ENCODE measurements at places on chromosomes 7 and 10.
A peak's percentile ranks its signal among the peaks of the same experiment; 100 is the strongest.

- no peak for DNase-seq
Measured at GRCh38 chr10:64977915-64978314, 1456.7 kb downstream of the REEP3 start.

- DNase-seq = no peak
Measured at GRCh38 chr10:33952692-33953360, 618.4 kb upstream of the NRP1 start.

- DNase-seq = peak; percentile 79
Measured at GRCh38 chr10:14601872-14602725, 172.6 kb downstream of the FAM107B start.

- DNase-seq = no peak
Measured at GRCh38 chr7:127208351-127208750, 44.4 kb downstream of the GRM8 start.

DNA sequence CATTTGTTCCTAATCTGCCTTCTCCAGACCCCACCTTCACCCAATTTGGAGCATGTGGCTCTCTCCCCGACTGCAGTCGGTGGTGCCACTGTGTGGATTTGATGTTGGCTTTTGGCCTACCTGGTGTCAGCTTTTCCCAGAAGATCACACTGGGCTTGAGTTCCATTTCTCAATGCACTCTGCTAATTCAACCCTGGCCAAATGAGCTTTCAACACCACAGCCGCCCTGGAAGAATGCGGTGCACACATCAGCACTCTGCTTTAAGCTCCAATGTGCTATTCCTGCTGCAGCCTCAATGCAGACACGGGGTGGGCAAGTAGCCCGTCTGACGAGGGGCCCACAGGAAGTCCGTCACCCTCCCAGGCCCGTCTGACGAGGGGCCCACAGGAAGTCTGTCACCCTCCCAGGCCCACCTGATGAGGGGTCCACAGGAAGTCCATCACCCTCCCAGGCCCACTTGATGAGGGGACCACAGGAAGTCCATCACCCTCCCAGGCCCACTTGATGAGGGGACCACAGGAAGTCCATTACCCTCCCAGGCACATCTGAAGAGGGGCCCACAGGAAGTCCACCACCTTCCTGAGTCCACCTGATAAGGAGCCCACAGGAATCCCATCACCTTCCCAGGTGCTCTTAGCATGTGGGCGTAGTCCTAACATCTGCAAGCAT is 64.4 kb downstream of the ASB13 start:
- DNase-seq = no peak

DNA sequence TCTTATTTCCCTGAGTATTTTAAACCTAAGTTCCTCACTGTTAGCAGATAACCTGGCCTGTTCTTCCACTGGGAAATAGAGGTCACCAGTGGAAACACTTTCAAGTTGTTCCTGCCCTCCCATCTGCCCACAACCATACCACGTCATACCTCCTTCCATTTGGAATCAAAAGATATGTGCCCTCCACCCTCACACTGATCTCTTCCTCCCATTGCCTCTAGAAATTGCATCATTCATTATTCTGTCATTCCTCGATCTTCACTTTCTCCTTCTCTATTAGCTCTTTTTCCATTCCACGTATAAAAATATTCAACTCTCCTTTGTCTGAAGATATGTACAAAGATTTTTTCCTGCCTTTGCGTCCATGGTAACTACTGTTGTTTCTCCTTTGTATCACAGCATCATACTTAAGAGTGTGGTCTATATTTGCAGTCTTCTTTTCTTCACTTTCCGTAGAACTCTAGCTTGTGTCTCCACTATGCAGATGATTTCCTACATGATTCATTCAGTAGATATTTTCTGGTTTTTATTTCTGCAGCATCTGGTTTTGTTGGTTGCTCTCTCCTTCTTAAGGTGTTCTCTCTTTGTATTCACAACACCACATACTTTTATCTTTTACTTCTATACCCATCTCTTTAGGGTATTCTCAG is 312.3 kb downstream of the REEP3 start:
- DNase-seq = no peak

GRCh38 chr10:13182424-13182823 is 21.1 kb downstream of the MCM10 start:
- DNase-seq = no peak

DNA sequence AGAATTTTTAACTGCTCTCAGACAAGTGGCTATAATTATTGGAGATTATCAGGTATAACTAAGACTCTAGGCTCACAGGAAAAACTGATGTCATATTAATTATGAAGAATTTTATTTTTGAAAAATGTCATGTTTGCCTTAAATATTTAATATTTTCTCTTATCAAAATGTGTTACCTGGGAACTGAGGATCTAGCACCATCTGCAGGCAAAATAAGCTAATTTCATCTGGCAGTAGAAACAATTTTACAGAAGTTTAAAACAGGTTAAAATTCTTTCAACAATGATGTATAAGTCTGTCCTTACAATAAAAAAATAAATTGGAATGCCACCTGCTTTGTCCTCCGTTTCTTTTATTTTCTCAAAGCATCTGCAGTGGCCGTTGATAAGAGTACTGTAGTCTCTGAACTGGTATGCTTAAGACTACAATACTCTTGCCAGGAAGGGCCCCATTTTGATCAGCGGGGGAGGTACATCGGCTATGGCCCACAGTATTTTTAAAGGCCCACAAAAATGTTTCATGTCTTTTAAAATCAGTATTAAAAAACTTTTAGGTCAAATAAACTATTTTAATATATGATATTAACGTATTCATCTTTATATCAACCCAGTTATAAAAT is 81.3 kb downstream of the VWDE start:
- peak; percentile 28 for DNase-seq

GRCh38 chr10:36367362-36367761 is 725.3 kb upstream of the FZD8 start:
- no peak for DNase-seq

DNA sequence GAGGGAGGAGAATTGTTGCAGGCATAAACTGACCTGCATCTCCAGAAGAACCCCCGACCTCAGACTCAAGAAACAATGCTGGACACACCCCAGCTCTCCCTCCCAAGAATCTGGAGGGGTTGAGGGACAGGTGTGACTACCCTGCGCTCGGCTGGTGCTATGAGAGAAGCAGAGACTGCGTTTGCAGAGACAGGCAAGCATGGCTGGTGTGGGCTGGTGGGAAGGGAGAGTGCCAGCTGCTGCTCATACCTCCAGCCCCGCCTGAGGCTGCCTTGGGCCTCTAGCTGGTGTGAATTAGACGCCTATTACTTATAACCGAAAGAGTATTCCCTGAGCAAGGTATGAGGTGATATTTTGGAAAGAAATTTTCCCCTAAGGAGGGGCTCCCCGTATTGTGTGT is 48.3 kb upstream of the DDC start:
- DNase-seq = no peak

DNA sequence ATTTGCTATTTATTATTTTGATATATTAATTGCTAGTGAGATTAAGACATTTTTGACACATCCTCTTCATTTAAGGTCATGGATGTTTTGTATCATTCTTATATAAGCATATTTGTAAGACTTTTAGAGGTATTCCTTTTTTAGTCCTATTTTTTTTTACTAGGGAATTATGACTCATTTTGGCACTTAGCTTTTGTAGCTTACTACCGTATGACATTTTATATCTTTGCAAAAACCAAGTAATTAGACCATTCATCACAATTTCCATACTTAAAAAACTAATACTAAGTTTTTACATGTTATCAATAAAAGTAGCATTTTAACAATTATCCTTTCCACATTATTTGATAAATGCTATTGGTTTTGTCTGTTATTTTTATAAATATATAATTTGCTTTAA is 41.6 kb downstream of the BMPR1A start:
- no peak for DNase-seq

DNA sequence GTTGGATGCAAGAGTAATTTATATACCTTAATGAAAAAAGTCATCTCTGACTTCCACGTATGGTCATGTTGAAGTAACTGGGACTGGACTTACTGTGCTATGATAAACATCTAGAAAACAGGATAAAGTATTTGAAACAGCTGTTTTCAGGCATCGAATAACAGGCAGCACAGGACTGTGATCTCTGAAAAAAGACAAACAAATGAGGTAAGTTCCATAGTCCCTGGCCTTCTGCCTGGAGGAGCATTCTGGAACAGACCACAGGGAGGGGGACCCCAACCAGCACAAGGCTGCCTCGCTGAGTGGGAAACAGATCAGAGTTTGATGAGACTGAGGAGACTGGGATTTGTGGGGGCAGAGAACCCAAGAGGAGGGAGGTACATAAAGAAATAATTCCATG is 89.1 kb upstream of the HABP2 start:
- DNase-seq = no peak

GRCh38 chr10:12872577-12872976 is 128.9 kb downstream of the CCDC3 start:
- DNase-seq = no peak

DNA sequence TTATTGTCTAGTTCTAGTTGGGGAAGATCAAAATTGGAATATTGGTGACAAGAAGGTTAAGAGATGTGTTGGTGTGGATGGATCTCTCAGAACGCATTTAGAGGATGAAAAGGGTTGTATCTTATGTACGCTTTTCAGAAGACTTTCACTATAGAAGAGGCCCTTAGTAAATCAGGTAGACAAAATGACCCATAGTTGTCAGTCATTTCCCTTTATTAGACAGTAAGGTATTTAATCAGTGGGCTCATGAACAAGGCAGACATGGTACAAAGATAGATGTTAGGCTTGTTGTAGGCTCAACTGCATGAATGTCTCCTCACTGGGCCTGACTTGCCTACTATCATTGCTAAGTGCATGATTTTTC is 359.2 kb downstream of the PHF14 start:
- no peak for DNase-seq

Measured in activated CD4-positive, alpha-beta T cell treated with anti-CD3 and anti-CD28 coated beads, Interleukin-2, Interleukin-6, amounts not matched to agents 100 ng/mL and 50 ng/mL, durations not matched to agents 16 hours and 8 hours (primary cell).